ENCODE measurements at places on chromosomes 4 and X. TPM values are rescaled to one million over a fixed set of nuclear protein-coding genes. Genes with fewer than 3 reads are reported as not detected.

DNA sequence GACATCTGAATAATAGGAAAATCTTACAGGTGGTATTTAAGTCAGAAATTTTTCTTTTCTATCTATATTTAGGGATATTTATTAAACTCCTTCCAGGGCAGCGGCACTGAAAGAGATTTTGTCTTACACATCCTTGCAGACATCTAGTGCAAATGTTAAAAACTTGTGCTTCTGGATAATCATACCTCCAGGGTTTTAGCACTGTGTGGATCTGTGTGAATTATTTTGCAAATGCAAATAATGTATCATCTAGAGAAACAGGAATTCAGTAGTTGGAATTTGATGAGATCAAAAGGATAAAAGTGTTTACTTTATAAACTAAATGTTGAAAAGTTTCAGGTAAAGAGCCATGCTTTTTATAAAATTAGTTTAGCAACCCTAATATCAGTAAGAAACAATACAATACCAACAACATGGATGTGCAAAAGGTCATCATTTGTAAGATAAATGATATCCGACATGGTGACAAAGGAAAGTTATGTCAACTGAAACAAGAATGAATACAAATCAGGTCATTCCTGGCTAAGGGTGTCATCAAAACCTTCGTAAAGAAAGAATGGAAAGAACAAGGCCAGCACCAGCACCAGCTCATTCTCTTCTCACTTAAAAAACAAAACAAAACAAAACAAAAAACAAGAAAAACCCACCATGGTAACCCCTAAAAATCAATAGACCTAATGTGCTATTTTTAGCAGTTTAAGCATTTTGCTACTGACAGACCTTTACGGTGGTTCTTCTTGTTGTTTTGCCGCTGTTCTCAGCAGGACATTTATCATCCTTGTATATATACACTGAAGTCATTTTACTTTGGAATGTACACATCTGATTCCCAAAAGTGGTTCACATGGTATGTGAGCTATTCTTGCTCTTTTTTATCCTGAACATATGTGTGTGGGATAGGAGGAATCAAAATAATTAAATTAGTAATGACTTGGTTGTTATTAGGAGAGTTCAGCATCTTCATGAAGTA lies 219.7 kb upstream of the NDST3 start:
- no peak for DNase-seq

GRCh38 chr4:185546335-185546734 lies 11.0 kb upstream of the PDLIM3 start:
- DNase-seq, result no peak

GRCh38 chr4:152949930-152950329 lies 13.8 kb downstream of the FHDC1 start:
- no peak for DNase-seq

DNA sequence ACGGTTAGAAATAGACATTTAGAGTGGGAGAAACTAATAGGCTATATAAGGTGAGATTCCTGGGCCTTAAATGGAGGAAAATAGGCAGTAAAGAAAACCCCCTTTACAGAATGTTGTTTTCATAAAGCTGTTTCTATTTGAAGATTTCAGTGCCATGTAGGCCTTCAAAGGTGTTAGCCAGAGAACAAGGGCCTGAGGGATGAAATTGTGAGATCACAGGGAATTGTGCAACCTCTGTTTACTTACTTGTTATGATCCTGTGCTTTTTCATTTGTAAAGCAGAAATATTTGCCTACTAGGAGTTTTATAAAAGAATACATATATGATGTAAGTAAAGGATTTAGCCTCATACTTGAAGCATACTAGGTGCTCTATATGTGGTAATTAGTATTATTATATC lies 272.9 kb upstream of the ARX start:
- DNase-seq, result no peak

DNA sequence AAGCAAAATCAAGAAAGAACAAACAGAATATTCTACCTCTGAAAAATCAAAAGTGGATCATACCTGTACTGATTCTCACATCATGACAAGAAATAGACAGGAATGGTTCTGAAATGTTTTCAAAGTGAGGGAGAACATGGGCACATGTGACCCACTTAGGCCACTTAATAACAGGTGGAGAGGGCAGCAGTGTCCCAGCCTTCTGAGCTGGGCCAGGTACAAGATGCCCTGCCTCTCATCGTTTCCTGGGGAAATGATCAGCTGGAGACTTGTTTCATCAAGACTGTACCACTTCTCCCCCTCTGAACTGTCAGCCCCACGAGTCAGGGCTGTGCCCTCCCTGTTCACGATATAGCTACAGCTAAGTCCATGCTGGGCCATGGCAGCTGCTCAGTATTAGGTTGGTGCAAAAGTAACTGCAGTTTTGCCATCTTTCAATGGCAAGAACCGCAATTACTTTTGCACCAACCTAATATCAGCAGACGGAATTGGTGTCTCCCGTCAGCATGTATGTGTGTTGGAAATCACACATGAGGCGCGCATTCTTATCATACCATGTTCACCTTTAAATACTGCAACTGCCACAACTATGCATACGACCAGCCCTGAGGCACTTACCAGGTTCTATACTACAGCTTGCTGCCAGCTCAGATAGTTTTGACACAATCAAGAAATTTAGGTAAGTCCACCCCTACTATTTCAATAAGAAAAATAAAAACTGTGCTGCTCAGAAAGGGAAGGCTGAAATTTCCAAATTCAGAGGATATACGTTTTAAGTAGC lies 71.4 kb downstream of the GATB start:
- no peak for DNase-seq

The MORC4 gene
- 9.4 TPM for total RNA-seq
